NCI-H1048 (cell line): ENCODE measurements at places on chromosomes 16 and 17.

DNA sequence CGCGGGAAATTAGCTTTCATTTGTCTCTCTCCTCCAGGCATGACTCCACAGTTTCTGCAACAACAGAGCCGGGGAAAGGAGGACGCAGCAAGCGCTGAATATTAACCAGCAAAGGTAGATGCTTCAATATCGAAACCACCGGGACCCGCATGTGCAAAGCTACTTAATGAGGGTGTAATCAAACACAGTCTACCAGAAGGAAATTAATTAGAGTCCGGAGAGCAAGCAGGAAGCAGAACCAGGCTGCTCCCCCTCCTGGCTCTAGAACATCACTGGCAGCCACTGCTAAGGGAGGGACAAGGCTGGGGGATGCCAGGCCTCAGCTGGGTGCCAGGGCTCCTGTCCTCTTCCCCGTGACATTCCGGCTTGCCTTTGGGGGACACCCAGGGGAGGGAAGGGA is 21.7 kb downstream of the LRRC75A start:
- DNase-seq = no peak

- DNase-seq = no peak
These were observed 17.4 kb downstream of the USP22 start for GRCh38 chr17:21025451-21025850.

DNA sequence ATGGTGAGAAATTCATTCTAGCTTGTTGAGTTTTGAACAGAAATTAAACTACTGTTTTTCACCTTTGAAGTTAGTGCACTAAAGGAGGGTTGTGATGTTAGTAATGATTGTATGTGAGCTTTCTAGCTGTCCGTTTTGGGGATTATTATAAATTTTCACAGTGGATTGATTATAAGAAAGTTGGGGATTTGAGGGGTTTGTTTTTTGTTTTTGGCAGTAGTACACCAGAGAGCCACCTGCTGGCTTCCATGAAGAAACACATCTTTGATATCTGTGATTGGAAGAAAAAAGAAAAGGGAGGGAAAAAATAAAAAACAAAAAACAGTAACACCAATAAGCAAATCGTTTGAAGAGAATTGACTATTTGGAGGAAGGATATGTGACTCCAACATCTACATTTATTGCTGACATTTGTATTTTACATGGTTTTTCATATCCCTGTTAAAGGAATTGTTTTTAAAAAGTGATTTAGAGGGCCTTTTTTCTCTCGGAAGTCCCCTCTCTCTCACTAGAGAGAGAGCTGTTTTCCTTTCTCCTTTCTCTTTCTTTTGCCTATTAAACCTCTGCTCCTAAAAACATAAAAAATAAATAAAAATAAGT is 1469.5 kb upstream of the GOT2 start:
- no peak for DNase-seq

DNA sequence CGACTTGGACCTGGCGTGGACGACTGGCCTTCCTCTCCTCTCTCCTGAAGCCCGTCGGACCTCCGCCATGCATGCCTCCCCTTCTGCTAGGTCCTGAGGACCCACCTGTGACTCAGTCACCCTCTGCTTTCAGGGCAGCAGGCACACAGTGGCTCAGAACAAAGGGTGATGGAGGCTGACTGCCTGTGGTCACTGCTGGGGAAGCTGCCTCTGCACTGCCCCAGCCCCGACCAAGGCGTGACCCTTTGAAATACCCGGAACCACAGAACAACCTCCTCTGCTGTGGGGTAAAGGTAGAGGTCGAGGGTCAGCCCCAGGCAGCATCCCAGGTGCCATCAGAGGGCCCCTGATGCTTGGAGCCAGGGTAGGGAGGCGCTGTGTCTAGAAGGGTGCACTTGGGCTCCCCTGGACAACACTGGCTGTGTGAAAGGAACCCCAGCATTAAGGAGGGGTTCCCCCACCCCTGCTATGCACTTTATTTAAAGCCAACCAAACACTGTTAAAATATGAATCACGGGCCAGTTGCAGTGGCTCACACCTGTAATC is 12.5 kb upstream of the SLC4A1 start:
- DNase-seq = no peak

- DNase-seq = no peak
These were observed 23.2 kb downstream of the SLC7A6OS start for GRCh38 chr16:68287276-68288251.

DNA sequence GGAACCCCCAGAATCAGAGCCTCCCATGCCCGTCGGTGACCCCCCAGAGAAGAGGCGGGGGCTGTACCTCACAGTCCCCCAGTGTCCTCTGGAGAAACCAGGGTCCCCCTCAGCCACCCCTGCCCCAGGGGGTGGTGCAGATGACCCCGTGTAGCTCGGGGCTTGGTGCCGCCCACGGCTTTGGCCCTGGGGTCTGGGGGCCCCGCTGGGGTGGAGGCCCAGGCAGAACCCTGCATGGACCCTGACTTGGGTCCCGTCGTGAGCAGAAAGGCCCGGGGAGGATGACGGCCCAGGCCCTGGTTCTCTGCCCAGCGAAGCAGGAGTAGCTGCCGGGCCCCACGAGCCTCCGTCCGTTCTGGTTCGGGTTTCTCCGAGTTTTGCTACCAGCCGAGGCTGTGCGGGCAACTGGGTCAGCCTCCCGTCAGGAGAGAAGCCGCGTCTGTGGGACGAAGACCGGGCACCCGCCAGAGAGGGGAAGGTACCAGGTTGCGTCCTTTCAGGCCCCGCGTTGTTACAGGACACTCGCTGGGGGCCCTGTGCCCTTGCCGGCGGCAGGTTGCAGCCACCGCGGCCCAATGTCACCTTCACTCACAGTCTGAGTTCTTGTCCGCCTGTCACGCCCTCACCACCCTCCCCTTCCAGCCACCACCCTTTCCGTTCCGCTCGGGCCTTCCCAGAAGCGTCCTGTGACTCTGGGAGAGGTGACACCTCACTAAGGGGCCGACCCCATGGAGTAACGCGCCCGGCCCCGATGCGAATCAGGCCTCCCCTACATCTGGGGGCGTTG is 4.0 kb downstream of the TPSG1 start:
- no peak for DNase-seq

DNA sequence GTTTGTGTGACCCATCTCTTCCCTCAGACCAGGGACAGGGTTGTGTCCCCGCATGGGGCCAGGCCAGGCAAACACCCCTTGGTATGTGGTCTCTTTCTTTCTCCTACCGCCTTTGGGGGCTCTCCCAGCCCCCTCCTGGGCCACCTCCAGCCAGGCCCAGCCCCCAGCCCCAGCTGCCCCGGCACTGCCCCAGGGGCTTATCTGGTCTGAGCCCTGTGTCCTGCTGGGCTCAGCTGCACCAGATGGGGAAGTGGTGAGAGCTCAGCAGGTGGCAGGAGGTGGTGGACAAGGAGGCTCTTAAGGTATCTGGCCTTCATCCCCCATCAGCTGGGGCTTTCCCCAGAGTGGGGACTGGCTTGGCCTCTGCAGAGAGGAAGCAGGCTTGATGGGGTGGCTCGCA is 8.7 kb downstream of the ADAM11 start:
- no peak for DNase-seq

GRCh38 chr17:13973960-13974651 is 95.2 kb upstream of the COX10 start:
- no peak for DNase-seq

- DNase-seq = no peak
These were observed 77.1 kb upstream of the GSE1 start for GRCh38 chr16:85536073-85536410.

GRCh38 chr17:54933921-54934320 is 33.3 kb downstream of the TOM1L1 start:
- DNase-seq = no peak

DNA sequence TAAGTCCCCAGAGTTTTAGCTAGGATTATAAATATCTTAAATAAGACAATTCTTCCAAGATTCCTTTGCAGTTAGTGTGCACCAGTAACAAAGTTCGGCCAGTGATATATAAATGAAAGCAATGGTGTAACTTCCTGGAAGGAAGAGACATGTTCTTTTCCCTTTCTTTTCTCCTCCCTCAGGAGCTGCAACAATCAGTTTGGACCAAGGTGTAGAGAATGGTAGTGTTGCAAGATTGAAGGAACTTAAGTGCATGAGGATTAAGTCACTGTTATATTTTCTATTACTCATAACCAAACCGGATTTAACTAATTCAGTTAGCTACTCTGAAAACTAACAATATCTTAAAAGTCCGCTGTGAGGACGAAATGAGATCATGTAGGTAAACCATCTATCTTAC is 68.9 kb upstream of the KCNJ16 start:
- no peak for DNase-seq

DNA sequence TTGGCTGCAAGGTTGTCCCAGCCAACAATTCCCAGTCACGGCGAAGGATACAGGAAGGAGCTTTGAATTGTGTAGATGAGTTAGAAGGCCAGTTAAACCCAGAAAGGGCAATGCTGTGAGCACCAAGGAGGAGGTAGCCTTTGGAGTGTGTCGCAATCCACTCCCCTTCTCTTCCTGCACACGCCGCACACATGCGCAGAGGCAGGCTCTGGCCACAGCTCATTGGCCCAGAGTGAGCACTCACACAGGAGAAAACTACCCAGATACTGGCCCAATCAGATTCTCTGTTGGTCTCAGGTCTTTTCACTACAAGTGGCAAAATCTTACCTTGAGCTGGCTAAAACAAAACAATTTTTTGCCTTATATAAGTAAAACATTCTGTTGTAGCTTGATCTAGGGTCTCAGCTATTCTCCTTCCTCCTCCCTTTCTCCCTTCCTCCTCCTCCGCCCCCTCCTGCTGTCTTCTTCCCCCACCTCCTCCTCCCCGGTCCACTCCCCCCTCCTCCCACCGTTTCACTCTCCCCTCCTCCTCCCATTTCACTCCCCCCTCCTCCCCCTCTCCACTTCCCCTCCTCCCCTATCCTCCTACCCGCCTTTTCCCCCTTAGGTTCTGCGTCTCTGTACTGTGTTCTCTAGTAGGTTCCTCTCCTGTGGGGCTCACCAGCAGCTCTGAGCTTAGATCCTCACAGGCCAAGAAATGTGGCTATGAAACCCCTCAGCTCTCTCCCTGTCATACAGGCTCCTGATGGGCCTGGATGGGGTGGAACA is 344.9 kb downstream of the CPPED1 start:
- no peak for DNase-seq

GRCh38 chr16:57213462-57213861 is 27.3 kb downstream of the RSPRY1 start:
- DNase-seq = no peak

GRCh38 chr16:82470016-82470415 is 156.8 kb upstream of the CDH13 start:
- no peak for DNase-seq

DNA sequence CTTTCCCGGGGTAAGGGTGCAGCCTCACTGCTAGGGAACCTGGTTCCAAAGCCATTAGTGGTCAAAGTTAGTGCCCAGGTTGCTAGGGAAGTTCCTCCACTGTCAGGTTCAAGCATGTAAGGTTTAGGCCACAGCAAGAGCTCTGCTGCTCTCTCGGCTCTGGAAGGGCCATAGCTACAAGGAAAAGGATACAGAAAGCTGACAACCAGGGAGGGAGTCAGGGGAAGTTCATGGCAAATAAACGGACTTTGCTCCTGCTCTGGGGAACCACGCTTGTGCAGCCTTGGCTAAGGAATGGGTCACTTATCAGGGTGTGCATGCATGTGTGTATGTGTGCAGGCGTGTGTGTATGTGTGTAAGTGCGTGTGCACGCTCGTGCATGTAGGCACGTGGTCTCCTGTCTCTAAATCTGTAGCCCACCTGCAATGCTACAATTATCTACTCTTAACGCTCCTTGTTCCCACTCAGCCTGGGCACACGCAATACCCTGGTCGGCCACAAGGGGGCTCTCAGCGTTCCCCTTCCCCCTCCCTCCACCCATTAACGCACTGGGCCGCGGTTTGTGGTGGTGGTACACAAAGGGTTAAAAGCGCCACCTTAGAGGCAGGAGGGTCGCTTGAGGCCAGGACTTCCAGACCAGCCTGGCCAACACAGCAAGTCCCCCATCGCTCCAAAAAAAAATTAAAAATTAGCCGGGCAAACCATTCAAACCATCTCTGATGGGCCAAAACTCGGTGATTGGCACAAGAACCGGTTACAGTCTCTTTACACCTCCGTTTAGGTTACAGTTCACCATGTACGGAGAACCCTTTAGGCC is 48.4 kb upstream of the KDM8 start:
- no peak for DNase-seq

GRCh38 chr16:58211846-58212245 is 13.9 kb upstream of the CSNK2A2 start:
- no peak for DNase-seq

GRCh38 chr17:10198509-10199249 is at the start of gene GAS7:
Gene GAS7 (minus strand): TSS chr17:10198606.
- no peak for DNase-seq

GRCh38 chr17:2406271-2406902 is 5.5 kb upstream of the MNT start:
- DNase-seq = no peak

DNA sequence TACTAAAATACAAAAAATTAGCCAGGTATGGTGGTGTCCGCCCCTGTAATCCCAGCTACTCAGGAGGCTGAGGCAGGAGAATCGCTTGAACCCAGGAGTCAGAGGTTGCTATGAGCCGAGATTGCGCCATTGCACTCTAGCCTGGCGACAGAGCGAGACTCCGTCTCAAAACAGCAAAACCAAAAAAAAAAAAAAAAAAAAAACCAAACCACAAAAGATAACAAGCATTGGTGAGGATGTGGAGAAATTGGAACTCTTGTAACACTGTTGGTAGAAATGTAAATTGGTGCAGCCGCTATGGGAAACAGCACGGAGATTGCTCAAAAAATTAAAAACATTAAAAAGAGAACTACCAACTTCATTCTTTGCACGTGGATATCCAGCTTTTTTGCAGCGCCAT is 119.4 kb downstream of the OR1D5 start:
- DNase-seq = no peak
